ENCODE measurements at places on chromosomes 3 and 15. TPM values are rescaled to one million over a fixed set of nuclear protein-coding genes. Genes with fewer than 3 reads are reported as not detected.
A peak's percentile ranks its signal among the peaks of the same experiment; 100 is the strongest.

STRC gene
- not detected for total RNA-seq

P3H2 gene
- 79.0 TPM for total RNA-seq

NANOGP8 gene
- total RNA-seq = not detected

SUSD5 gene
- total RNA-seq = 1.1 TPM

GREM1 gene
- total RNA-seq = 2.8 TPM

UROC1 gene
- total RNA-seq = not detected

TJP1 gene
- total RNA-seq = 147 TPM

DENND6A gene
- 25.9 TPM for total RNA-seq

COL7A1 gene
- total RNA-seq = 3.7 TPM

TMEM212 gene
- not detected for total RNA-seq

SLC9C1 gene
- total RNA-seq = not detected

BAHD1 gene
- 29.8 TPM for total RNA-seq

GRCh38 chr15:58078591-58078990, 13.1 kb upstream of the ALDH1A2 start:
- DNase-seq = no peak

GRCh38 chr3:158728851-158729250, 3.4 kb downstream of the RARRES1 start:
- no peak for DNase-seq

DNA sequence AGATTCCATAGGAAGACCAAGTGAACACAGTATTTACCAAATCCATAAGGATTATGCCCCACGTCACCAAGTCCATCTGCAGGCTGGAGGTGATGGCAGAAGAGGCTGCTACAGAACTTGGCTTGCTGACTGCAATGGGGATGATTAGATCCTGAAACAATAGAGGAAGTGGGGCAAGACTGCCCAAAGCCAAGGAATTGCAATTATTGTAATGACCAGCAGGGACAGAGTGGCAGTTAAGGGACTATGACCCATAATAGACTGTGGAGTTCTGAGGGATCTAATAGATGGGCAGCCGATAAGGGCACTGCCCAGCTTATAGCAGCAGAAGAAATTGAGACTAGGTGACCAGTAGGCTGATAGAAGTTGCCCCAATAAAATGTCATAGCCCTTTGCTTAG, 108.4 kb downstream of the MINAR1 start:
- DNase-seq = no peak

- DNase-seq = no peak
These were observed 22.0 kb downstream of the CXCR6 start for GRCh38 chr3:45965253-45965652.

DNA sequence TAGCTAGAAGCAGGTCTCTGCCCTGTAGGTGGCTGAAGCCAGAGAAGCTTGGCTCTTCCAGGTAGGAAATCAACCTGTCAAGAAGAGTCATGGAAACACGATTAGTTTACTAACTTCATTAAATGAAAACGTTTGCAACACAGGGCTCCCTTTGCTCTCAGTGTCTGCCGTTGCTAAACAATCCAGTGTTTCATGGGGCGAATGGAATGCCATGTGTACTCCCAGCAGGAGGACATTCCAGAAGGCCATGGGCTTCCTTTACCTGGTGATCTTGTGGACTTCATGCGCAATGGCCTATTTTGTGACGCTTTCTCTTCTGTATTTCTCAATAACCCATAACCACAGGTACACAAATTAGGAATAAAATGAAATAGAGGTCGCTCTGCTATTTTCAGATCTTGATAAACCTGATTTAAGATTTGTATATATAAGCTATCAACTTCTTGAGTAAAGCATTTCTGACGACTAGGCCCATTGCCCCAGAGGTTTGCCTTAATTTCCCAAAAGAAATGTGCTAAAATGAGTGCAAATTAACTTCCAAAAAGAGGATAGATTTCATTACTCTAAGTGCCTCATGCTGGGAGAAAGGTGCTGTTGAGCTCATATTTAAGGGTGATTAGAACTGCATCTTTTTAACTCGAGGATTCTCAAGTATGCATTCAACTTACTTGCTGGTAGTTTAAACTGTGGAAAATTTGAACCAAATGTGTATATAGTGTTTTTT, 171.0 kb downstream of the EPHA3 start:
- no peak for DNase-seq

DNA sequence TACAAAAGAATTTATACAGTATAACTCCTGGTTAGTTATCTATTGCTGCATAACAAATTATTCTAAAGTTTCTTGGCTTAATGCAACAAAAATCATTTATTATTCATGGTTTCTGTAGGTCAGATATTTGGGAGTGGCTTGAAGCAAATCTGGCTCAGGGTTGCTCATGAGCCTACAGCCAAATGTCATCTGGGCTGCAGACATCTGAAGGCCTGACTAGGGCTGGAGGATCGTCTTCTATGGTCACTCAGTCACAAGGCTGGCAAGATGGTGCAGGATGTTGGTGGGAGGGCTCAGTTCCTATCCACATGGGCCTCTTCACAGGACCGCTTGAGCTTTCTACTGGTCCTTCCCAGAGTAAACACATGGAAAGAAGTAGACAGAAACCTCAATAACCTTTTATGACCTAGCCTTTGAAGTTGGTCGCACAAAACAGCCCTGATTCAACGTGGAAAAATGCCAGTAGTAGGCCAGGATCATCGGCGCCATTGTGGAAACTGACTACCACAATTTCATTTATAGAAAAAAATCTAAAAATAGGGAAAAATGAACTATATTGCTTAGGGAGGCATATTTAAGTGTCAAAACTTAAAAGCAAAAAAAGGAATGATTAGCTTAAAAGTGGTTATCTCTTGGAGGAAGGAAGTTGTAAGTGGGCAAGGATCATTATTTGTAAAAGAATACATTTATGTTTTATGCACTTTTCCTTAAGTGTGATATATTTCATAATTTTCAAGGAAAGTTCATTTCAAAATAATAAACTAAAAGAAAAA, 9.9 kb upstream of the MITF start:
- no peak for DNase-seq

DNA sequence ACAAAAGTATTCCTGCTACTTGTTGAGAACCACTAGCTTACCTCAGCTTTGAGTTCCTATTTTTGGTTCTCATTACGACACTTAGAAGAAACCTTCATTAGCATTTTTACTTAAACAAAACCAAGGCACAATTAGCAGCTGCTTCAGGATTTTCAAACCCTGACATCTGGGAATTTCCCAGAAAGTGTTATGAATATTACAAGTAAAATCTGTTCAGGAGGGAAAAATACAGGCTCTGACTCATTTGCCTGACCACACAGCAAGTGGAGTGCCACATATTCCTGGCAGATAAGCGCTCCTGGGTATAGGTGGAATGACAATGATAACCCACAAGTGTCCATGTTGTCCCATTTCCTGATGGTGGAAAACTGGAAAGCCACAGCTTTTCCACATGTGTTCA, 10.3 kb upstream of the RFTN1 start:
- DNase-seq = no peak

GRCh38 chr3:184227481-184227935, 1.9 kb upstream of the VWA5B2 start:
- no peak for DNase-seq

DNA sequence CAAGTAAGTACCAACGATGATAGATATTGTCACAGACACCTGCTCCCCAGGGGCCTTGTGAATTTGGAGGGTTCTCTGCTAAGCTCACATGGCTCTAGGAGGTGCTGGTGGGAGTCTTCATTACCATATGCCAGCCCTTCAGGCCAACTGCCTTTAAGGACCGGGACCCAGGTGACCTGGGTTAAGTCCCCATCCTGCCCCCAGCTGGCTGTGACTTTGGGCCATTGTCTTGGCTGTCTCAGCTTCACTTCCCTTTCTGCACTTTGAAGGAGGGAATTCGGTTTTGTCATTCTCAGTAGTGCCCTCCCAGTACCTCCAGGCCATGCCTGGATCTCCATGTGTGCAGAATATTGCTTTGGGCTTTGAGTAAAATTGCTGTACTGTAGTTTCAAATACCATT, 72.8 kb upstream of the ACAD9 start:
- DNase-seq = no peak

GRCh38 chr15:63942486-63943365, 103.6 kb downstream of the DAPK2 start:
- no peak for DNase-seq

DNA sequence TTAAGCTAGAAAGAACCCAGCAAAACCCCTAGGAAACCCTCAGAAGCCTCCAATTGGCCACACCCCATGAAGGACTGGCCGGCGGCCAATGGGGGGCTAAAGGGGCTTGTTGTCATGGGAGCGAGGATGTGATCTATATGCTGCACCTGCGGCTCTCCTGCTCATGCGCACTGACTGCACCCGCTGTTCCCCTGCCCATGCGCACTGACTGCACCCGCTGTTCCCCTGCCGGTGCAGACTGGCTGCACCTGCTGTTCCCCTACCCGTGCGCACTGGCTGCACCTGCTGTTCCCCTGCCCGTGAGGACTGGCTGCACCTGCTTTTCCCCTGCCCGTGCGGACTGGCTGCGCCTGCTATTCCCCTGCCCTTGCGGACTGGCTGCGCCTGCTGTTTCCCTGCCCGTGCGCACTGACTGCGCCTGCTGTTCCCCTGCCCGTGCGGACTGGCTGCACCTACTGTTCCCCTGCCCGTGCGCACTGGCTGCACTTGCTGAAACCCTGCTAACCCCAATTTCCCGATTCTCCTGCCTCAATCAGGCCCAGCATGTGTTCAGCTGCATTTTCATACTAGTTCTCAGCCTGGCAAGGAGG, 16.8 kb upstream of the MCCC1 start:
- DNase-seq = peak; percentile 72

GRCh38 chr3:106120356-106120755, 251.5 kb upstream of the CBLB start:
- no peak for DNase-seq

- no peak for DNase-seq
These were observed 70.5 kb downstream of the SUMF1 start for GRCh38 chr3:4396542-4396941.

- no peak for DNase-seq
These were observed 278.0 kb upstream of the NECTIN3 start for GRCh38 chr3:110793611-110794010.

DNA sequence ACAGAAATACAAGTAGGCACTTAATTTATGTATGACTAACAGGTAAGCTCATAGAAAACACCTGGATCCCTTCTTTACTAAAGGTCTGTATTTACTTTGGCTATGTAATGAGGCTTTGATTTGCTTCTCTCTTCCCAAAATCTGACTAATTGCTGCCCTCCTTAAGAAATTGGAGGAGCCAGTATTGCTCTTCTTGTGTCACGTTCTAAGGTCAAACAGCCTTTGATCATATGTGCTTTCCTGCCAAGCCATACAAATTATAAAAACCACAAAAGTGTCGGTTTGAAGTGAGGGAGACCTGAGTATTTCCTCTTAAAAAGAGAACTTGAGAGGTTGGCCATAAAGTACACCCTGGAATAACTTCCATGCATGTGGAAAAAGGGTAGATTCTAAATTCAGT, 112.1 kb upstream of the MB21D2 start:
- no peak for DNase-seq

DNA sequence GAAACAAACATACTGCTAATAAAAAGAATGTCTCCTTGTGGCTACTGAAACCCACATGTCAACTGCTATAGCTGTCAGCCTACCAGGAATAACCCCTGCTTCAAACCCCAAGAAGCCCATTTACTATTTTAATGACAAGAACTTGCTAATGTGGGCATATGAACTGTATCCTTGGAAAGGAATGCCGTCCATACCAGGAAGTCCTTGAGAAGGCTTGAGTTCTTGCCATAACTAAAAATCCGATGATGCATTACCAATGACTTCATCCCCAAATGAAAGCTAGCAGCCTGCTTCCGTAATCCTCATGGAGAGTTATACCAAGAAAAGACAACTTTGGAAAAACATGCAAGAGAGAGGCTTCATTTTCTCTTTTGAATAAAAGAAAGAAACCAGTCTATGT, 34.8 kb downstream of the MINDY4B start:
- DNase-seq = no peak

GRCh38 chr15:54298396-54298795, 320.2 kb downstream of the UNC13C start:
- DNase-seq = no peak

DNA sequence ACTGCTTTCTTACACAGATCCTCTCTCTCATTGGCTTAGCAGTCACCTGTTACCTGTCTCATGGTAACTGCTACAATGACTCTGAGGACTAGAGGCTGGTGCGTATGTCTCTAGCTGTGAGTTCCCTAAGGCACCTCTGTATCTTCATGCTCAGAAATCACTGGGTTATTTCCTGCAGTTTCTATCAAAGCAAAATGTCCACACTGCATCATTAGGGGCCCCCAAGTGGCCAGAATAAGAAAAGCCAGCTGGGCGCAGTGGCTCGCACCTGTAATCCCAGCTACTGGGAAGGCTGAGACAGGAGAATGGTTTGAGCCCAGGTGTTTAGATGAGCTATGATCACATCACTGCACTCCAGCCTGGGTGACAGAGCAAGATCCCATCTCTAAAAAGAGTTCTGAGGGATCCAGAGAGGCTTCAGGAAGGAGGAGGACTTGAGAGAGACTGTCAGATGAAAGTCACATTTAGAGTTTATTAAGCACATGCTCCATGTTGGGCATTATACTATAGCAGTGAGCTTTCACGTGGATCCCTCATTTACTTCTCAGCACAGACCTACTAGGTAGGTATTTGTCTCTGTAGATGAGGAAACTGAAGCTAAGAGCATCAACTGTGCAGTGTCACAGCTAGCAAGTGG, 2.3 kb upstream of the VPS18 start:
- no peak for DNase-seq

- DNase-seq = peak; percentile 87
These were observed 135.7 kb upstream of the IL12A start for GRCh38 chr3:159852821-159853505.

GRCh38 chr3:37221407-37221806, 47.0 kb upstream of the LRRFIP2 start:
- no peak for DNase-seq

GRCh38 chr3:56887402-56888025, 85.8 kb upstream of the ARHGEF3 start:
- DNase-seq = no peak

DNA sequence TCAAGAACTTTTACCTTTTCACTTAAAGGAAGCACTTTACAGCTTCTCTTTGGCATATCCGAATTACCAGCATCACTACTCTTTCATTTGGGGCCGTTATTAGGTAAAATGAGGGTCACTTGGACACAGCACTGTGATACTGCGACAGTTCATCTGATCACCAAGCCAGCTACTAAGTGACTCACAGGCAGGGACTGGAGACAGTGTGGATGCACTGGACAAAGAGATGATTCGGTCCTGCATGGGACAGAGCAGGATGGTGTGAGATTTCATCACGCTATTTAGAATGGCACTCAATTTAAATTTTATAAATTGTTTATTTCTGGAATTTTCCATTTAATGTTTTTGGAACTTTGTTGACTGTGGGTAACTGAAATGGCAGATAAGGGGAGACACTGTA, 166.9 kb upstream of the IL12A start:
- no peak for DNase-seq

DNA sequence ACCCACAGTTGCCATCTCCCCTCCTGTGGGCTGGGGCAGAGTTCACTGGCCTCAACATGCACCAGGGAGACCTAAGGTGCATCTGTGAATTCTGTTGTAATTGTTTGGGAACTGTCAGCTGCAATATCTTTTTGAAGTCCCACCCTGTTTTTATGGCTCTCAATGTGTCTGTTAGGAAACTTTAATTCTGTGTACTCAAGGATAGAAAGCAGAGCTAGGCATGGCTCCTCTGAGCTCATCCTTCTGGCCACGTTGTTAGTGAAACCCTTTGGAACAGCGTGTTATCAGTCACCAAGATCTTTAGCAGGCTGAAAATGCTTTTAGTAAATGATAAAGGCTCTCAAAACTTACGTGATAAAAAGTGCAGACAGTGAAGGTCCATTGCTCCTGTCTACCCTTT, 33.6 kb upstream of the MTMR10 start:
- no peak for DNase-seq

Measured in upper lobe of right lung (tissue), 1 donor.